ENCODE measurements at places on chromosomes 2 and 18.

GRCh38 chr2:169509298-169509885, at the start of gene KLHL41:
Gene KLHL41 (plus strand): TSS chr2:169509702. CDS start chr2:169509779, 77 bp downstream.
- peak; percentile 20 for DNase-seq

DNA sequence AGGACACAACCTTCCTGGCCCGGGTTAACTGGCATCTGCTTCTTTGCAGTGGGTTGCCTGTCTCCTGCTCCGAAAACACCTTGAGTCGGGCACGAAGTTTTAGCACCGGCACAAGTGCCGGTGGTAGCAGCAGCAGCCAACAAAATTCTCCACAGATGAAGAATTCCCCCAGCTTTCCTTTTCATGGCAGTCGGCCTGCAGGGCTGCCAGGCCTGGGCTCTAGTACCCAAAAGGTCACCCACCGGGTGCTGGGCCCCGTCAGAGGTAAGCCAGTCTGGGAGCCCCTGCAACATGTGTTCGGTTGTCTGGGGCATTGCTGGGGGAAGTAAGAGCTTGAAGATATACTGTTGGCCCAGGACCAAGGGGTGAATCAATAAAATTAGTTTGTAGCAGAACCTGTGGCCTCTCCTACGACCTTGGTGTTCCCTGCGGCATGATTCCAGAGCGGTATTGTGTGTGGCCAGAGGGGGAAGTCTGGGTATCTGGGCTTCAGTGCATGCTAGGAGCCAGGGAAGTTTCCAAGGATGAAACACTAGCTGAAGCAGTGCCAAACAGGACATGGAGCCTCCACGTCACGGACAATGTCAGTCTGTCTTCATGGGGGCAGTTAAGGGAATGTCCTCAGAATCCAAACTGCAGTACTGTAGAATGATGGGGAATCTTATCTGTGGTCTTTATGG, 7.8 kb downstream of the AGBL5 start:
- no peak for DNase-seq

- peak; percentile 6 for DNase-seq
Observed at GRCh38 chr2:12050396-12050795, 304.0 kb downstream of the LPIN1 start.

- DNase-seq = no peak
Observed at GRCh38 chr2:227320305-227321094, 4.6 kb upstream of the MFF start.

DNA sequence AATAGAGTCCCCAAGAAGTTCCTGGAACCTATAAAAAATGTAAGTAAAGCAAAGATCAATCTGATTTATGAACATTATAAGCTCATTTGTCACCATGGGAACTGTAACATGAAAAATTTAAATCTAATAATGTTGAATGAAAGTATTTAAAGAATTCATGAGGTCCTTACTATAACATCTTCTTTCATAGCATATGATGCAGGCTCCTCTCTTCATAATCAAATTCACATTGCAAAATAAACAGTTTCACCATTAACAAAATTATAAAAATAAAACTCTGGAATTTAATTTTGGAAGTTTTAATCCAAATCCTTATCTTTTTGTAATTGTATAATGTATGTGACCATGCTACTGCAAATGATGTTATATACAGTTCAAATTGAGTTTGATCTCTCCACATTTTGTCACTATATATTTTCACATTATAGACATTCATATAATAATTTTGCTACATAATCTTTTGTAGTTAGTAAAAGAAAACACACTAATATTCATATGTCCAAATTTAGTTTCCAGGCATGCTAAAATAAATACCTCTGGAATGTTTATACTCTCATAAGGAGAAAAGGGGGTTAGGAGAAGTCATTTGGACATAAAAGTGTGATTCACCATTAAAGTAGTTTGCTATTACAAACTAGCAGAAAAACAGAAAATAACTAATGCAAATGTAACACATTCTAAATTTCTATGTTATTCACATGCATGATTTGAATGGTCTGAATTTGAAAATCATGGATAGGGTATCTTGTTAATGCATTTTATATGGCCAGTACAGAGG, 954.1 kb downstream of the DSC3 start:
- DNase-seq = no peak

GRCh38 chr18:26637324-26637723, 89.0 kb upstream of the KCTD1 start:
- DNase-seq = no peak

DNA sequence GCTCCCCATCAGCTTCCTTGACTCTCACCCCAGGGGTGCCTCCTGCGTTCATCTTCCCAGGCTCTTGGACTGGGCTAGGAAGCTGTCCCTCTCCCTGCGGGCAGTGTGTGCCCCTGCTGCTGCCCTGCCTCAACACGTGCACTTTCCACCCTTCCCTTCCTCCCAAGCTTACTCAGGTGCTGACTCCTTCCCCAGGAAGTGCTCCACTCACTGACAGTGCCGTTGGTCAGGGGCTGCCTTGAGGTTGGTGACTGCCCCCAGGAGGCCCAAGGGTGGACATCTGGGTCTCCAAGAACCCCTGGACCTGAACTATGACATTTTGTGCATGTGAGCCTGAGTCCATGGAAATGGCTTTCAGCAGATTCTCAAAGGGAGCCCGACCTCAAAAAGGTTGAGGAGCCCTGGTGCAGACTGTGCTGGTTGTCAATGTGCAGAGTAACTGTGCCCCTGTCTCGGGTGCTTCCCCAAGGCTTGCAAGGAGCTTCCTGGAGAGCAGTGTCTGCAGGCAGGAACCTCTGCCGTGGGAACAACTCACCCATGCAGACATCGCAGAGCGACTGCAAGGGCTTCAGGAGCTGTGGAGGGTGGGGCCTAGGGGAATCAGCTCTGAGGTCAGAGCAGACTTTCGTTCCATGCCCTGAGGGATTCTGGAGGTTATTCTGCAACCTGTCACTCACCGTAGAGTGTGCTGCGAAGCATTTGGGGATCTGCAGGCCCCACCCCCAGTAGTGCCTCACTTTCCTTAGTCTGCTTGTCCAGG, 116.5 kb upstream of the MCFD2 start:
- no peak for DNase-seq

GRCh38 chr2:65997961-65998360, 437.0 kb upstream of the MEIS1 start:
- no peak for DNase-seq

- no peak for DNase-seq
Observed at GRCh38 chr2:173075056-173075780, 428 bp upstream of the MAP3K20 start.

DNA sequence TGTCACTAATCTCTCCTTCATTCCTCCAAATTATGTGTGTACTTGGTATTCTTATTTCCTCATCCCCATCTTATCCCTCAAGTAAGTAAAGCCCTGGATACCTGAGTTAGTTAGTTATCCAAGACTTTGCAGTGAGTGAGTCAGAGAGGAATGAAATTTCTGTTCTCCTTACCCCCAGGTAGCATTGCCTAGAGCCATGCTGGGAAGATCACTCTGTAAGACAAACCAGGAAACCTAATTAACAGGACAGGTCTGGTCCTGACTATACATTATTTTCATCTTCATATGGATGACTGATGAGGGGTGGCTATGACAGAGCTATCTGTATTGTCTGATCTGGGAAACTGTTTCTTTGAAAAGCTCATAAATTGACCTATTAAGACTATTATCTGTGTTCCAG, 55.0 kb upstream of the ITGA6 start:
- DNase-seq = peak; percentile 84

DNA sequence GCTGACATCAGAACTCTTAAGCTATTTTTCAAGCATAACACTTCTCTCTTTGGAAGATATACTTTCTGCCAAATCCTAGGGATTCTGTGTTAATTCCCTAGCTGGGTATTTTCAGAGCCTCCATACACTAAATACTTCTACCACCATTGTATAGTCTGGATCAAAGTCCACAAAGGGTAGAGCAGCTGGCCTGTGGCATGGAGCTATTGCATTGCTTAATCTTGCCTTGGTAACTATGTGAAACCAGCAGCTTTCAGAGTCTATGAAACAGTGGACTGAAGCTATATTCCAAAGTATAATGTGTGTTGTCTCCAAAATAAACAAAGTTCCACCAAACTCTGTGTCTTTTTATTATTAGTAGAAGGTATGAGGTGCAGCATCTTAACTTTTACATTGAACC, 296.9 kb upstream of the CDH19 start:
- no peak for DNase-seq

GRCh38 chr18:68623342-68623741, 91.6 kb downstream of the TMX3 start:
- DNase-seq = peak; percentile 45

DNA sequence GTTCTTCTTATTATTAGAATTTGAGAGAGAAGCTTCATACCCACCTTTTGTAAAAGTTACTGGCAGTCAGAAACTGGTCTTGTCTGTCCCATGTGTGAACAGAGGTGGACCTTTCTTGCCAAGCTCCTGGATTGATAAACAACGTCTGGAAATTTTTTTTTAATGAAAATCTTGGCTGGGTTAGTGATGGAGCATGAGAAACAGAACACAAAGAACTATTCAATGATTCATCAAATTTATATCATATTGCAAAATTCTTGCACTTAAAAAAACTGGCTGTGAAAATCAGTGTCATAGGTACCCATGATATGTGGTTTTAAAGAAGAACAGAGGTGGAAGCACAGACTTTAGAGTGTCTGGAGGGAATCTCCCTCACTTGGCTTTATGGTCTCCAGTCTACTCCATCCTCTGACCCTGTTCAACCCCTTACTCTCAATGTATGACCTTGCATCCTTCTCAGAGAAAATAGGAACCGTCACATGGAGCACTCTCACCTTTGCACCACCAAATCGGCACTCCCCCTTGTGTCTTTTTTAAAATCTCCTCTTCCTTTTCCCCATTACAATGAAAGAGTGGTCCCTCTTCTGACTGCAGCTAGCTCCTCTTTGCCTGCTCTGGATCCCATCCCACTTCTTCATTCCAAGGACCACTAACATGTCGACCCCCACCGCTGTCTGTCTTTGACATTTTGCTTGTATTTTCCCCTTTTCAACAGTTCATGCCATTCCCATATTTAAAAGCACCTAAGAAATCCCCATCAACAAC, 58.2 kb downstream of the COPS8 start:
- peak; percentile 79 for DNase-seq

DNA sequence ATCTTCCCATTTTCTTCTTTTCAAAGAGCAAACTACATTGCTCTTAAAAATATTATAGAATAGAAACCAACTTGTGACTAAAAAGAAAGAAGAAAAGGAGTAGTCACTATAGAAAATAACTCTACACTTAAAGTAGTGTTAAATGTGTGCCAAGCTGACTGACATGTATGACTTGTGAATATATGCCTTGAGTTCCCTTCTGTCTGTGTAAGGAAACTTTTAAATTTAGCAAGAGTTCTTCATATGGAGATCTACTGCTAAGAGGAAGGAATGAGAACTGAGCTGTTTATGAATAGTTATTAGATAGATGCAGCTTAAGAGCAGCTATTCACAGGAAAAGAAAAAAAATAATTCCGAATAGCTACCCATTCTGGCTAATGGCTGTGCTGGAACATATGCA, 1221.7 kb upstream of the ZEB2 start:
- no peak for DNase-seq

DNA sequence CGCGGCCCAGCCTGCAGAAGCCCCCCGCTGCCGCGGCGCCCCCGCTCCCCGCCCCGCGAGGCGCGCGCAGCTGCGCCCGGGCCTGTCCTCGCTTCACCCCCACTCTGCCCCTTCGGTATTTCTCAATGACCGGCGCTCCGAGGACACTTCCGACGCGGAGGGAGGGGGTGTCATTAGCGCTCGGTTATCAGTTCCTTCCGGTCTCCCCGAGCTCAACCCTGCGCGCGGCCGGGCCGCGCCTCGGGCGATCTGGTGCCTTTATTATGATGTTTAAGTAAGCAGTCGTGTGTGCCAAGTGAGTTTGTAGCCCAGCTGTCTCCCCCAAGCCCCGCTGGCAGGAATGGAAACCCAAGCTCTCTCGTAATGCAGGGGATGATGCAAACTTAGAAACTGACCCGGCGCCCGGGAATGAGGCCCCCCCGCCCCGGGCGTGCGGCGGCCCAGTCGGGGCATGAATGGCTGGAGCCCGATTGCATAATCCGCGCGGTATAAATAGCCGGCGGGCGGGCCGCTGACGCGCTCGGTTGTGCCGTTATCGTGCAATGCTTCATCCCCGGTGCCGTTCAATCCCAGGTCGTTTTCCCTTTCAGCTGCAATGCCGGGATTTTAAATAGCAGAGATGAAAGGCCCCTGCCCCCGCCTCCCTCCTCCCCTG, 3.9 kb upstream of the SPRED2 start:
- DNase-seq = peak; percentile 93

DNA sequence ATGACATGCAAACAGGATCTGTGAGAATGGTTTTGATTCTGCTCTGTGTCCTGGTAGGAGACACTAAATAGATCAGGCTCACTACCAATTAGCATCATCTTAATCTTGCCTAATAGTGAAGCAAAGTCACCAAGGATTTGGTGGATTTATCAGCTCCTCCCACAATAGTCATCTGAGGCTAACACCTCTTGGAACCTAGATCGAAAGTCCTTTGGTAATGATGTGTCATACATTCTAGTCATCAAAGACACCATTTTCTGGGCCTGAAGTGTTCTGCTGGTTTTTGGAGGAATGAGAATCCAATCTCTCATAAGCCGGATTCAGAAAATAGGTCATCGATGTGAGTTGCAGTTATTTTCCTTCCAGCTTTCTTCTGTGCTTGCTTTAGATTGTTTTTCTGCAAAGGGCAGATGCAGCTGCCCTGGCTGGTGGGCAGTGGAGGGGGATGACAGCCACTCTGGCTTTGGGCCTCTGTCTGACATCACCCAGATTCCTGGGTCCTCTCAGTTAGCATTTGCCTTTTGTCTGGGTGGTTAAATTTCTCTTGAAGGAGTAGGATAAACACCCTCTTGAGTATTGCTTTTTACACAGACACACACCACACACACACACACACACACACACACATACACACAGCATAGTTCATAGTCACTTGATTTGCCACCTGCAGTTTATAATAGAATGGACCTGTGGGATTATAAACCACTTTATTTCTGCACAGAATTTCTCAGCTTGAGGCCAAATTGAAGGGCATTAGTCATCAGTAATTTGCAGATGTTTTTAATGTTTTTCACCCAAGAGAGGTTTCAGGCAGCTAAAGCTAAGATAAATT, at the start of gene MYO3B:
MYO3B (plus strand) TSS at position 198 of the 832 bp plus-strand sequence; CDS start at position 339, 141 bp downstream.
- no peak for DNase-seq

DNA sequence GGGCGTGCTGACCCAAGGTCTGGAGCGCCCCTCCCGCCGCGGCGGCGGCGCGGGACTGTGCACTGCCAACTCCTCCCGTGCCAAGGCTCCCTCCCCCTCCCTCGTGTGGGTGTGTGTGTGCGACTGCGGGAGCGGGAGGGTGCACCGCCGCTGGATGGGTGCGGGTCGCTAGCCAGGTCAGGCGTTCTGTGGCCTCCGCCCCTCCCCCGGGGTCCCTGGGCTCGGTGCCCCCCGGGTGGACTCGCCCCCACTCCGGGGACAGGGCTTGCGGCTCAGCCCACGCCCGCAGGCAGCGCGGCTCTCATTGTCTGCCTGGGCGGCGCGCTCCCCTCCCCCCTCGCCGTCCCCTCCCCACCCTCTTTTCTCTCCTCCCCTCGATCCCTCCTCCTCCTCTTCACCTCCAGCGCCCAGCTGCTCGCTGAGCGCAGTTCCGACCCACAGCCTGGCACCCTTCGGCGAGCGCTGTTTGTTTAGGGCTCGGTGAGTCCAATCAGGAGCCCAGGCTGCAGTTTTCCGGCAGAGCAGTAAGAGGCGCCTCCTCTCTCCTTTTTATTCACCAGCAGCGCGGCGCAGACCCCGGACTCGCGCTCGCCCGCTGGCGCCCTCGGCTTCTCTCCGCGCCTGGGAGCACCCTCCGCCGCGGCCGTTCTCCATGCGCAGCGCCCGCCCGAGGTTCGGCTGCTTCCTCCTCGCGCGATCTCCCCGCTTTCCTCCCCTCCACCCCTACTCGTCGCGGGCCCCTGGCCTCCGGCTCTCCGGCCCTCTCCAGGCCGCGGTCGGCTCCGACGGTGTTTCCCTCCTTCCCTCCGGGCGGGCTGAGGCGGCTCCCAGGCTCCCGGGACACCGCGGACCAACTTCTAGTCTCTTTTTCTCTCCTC, at the start of gene GATA6:
GATA6 (plus strand) TSS at position 579 of the 878 bp plus-strand sequence. CDS start 1,556 bp downstream, outside the sequence.
- DNase-seq = peak; percentile 85

Measured in mammary epithelial cell (primary cell).